GM12892 (cell line): ENCODE measurements at places on chromosomes 12 and 14.

- DNase-seq, result no peak
Measured at GRCh38 chr12:104846056-104846767, 111.9 kb downstream of the SLC41A2 start.

GRCh38 chr12:109624467-109624866, 50.9 kb downstream of the MVK start:
- no peak for DNase-seq

GRCh38 chr14:23085458-23085857, 9.5 kb downstream of the ACIN1 start:
- no peak for DNase-seq

DNA sequence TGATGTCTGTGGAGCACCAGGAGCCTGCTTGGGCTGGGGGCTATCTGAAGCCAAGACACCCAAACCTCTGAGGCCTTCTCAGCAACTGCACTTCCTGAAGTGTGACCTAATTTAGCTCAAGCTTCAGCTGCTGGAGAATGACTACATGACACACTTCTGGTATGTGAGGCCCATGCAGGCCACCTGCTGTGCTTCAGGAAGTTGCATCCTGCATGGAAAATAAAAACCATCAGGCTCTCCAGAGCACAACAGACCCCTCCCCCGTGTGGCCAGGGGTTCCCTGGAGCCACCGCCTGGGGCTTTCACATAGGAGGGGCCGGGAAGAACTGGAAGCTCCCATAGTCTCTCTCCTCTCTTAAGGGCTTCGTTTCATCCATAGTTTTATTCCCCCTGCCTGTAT, 217.7 kb downstream of the SLC15A4 start:
- no peak for DNase-seq

DNA sequence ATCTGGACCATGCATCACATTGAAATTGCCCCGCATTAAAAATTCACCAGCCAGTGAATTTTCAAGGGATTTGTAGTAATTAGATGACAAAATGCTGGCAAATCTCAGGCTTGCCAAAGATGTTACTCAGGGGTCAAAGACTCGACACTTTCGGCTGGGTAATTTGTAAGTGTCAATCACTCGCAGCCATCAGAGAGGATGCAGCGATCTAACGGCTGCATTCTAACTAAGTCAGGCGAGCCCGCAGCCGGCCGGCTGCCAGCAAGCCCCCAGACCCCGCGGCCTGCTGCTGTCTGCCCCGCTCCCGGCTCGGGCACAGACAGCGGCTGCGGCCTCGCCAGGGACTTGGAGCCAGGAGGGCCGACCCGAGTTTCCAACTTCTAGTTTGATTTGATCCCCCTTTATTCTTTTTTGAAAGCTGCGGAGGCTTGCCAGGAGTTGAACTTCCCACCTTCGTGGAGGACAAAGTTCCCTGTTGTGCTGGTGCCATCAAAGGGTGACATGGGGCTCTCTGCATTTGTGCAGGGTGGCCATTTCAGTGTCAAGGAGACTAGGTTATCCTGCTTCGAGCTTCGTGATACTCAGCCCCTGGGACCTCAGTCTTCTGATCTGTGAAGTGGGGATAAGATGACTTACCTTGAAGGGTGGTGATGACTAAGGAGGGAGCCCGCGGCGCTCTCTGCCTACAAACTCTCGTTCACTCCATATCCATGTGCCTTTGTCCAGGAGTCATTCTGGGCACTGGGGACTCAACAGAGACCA, 169.9 kb downstream of the RBM19 start:
- DNase-seq, result no peak

GRCh38 chr14:85907536-85907935, 377.6 kb downstream of the FLRT2 start:
- DNase-seq, result no peak

GRCh38 chr12:84922693-84923092, 10.1 kb upstream of the SLC6A15 start:
- no peak for DNase-seq

DNA sequence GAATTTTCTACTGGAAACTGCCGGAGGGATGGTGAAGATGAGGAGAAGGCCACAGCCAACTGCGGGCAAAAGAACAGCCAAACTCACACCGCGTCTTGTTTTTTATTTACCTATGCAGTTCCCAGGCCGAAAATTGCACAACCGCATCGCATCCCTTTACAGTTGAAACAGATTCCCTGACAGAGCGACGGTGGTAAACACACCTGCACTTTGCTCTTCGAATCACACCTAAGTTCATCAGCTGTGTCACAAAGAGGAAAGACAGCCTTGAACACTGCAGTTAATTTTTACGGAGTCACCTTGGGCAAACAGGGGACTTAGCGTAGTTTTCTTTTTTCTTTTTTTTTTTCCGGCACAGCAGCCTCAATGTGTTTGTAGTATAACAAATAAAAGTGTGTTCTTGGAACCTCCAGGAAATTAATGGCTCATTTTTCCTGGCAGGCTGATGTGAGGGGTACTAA, 272.0 kb upstream of the DIO3 start:
- no peak for DNase-seq

DNA sequence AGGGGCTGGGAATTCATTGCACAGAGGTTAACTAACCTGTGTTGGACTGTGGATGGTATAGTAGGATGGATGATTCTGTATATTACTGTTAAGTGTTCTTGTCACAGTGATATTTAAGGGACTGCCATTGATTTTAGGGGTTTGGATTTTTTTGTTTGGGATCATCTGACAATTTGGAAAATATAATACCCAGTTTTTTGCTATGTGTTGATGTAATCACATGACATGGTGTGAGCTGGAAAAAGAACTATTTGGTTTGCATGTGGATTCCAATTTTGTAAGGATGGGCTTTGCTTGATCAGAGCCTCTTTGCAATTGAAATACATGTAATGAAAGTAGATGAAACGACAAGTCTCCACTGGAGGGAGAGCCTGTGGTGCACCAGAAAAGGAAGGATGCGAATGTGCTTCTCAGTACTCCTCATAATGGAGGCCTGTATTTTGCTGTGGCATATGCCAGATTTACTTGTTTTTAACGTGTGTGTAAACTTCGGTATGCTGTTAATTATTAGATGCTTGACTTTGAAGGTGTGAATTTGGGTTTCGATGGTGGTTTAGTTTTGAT, 2.7 kb downstream of the DYRK2 start:
- DNase-seq, result no peak

DNA sequence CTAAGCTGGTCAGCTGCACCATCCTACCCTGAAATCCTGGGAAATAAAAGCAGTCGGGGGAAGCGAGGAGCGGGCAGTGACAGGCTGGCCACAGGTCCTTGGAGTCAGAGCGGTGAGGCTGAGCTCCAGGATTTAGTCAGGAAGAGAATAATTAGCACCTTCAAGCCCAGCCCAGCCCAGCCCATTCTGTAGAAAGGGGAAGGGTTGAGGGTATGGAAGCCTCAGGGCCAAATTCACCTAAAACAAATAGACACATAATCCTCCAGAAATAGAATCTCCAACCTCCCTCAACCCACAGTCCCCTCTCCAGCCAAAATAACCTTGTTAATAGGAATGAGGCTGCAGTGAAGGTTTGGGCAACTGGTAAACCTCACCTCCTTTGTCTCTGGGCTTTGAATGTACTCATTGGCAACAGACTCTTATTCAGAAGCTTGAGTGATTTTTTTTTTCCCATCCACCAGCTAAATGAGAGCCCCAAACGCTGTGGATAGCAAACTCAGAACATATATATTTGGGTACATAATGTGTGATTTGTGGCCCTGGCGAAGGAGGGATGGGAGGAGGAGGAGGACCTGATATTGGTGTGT, 334.1 kb downstream of the DPF3 start:
- DNase-seq, result no peak

DNA sequence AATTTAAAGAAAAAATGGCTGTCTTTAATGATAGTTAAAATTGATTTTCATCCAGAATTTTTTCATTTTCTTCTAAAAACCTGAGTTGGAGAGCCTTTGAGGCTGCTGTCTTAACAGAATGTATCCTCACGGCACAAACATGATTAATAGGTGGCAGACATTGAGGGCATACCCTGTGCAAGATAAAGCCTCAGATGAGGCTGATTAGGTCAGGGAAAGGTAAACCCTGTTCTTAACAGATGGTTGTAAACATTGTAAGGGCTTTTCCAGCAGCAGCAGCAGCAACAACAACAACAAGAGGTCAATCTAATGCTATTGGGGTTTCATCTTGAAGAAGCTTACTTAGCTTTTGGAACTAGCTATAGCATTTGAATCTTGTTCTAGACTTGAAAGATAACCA, 17.4 kb downstream of the GNG2 start:
- no peak for DNase-seq

DNA sequence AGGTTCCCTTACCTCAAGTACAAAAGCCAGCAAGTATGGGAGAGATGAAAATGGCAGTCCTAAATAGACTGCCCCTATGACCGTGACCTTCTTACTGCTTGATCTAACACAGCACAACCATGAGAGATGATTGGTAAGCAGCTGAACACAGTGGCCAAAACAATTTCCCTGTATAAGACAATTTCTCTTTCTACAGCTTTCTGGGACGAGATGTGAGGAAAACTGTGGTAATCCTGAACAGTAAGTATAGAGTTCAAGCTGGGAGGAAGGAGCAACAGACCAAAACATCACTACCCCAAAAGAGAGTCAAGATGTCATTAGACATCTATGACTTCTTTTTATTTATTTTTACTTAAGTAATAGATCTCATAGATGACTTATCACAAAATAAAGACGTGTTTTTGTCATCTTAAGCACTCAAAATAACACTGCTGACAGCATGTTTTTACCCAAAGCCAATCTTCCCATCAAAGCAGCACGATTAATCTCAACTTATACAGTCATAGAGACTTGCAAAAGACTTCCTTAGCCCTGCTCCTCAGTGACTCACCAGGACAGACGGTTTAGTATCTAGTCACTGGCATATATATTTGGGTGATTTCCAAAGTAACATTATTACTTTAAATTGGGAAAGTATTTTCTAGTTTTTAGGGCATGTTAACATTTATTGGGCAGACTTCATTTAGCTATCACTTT, 3.7 kb downstream of the TMEM52B start:
- no peak for DNase-seq

DNA sequence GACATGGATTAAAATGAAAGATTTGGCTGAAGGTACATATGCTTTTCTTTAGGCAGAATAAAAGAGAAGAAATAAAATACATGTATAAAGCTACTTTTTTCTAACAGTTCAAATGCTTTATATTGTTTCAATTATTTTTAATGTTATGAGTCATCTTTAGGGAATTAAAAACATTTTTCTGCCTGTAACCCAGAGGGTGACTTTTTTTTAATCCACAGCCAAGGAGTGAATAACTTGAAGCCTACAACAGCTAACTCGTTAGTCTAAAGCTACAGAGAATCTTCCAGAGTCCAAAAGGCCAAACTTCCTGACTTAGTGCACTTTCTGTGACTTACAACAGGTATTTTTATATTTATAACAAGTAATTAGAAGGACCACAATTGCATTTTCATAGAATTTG, 151.6 kb downstream of the SEC23A start:
- no peak for DNase-seq

GRCh38 chr12:101407049-101407435, 530 bp downstream of the ARL1 start:
- DNase-seq, result no peak

GRCh38 chr12:120230326-120230973, 29.5 kb upstream of the RPLP0 start:
- no peak for DNase-seq

- DNase-seq, result no peak
Measured at GRCh38 chr12:19209661-19210060, 80.1 kb downstream of the PLEKHA5 start.

GRCh38 chr12:60803147-60803546, 1207.3 kb downstream of the SLC16A7 start:
- no peak for DNase-seq

GRCh38 chr14:71399057-71399487, 491.8 kb downstream of the PCNX1 start:
- DNase-seq, result no peak

DNA sequence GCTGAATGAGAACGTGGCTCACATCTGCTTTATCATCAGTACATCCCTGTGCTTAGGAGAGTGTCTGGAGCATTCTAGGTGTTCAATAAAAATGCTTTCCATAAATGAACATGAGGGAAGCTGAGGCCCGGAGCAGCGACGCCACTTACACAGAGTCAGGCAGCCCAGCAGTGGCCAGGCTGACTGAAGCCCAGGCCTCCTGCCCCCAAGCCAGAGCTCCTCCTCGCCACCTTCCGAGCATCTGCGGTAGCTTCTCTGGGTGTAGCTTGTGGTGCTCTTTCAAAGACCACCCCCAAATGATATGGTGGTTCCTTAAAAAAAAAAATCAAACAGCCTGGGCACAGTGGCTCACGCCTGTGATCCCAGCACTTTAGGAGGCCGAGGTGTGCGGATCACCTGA, 88.8 kb downstream of the FBXL14 start:
- no peak for DNase-seq

DNA sequence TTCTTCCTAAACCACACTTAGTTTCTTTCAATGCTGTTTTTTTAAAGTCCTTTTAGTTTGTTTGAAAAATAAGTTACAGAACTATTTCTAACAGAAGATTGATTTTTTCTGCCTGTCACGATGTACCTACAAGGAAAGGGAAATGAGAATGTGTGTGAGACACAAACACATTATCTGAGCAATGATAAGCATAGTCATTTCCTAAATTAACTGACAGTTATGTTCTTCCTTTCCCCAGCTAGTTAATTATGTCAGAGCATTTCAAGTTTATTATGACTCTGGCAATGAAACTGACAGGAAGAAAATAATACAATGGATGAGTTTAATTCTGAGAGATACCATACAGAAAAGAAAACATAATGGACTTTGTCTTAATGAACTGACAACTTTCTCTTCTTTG, 21.3 kb upstream of the LDHB start:
- DNase-seq, result no peak

DNA sequence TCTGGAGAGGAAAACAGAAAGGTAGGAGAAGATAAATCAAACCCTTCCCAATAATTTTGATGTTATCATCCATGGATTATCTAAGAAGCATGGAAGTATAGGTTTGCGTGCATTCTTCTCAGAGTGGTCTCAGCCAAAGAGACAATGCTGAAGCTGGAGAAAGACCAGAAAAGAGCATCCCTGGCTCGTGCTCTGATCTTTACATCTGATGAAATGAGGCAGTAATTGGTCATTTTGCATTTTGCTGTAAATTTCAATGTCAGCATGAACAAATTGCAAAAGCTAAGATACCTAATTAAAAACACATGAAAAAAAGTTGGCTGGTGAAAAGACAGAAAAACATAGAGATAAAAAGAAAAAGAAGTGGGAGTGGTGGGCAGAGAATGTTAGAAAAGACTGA, 252.4 kb downstream of the ITPR2 start:
- no peak for DNase-seq

GRCh38 chr14:64225151-64225757, 68.9 kb downstream of the ESR2 start:
- DNase-seq, result no peak

- DNase-seq, result no peak
Measured at GRCh38 chr12:104721039-104721405, 237.1 kb downstream of the SLC41A2 start.

DNA sequence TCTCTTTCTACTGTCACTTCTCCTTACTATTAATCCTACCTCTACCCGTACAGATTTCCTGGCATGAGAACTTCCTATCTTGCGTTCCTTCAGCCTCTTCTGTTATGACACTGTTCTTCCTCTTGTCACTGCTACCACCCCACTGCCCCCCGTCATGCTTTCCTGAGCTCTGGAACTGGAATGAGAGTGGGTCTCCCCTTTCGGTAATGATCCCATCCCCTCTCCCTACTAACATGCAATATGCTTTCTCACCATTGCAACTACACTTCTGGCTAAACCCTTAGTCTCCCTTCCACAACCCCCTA, 4.9 kb upstream of the AP1G2 start:
- DNase-seq, result no peak

- DNase-seq, result no peak
Measured at GRCh38 chr12:82174383-82174782, 183.8 kb downstream of the CCDC59 start.
